Endothelial cell (in vitro differentiated cells): ENCODE measurements at places on chromosomes 4 and X.

DNA sequence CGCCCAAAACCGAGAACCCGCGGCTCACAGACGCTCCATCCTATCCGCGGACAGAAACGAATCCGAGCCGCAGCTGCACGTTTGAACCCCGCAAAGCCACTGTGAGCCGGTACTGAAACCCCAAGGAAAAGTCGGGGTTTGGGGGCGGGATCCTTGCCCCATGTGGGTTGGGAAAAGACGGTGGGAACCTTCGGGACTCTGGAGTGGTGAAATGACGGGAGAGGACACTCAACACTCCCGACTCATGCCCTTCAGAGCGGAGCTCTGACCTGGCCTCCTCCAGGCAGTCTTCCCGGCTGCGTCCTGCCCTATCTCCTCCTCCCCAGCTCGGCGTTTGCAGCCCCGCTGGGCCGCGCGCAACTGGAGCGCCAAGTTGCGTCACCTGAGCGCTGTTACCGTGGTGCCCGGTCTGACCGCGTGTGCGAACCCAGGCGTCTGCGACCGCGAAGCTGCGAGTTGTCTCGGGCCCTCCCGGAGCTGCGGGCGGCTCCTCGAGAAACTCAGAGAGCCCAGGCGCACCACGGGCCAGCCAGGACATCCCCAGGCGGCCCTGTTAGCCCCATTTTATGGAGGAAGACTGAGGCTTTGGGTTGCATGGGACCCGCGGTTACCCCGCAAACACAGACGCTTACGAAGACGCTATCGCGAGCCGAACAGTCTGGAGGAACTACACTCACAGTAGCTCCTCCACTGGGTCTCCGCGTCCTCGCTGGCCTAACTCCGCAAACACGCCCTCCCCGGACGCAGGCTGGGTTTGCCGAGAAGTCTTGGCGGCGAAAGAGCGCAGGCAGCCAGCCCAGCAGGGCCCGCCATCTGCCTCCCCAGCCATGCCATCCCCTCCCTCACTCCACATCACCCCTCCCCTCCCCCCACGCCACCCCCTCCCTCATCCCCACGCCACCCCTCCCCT is 20.3 kb upstream of the HMX1 start:
- no peak for DNase-seq

DNA sequence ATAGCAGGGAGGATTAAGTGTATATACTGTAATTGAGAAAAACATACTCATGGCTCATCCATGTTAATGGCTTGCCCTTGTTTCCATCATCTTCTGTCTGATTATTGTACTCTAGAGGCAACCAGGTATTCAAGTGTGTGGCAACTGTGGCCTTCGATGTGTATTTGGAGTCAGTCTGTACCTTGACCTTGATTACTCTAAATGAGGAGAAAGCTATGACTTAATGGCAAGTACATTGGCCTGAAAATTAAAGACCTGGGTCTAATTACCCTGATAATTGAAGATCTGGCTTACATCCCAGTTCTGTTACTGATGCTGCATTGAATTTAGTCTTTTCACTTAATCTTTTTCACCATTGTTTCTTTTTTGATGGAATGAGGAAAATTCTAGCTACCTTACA is 409.2 kb downstream of the CCSER1 start:
- DNase-seq, result no peak

- DNase-seq, result no peak
Observed at GRCh38 chr4:38728631-38729141, 54.1 kb downstream of the TLR10 start.

- DNase-seq, result no peak
Observed at GRCh38 chr4:184513802-184514120, 39.4 kb upstream of the IRF2 start.

DNA sequence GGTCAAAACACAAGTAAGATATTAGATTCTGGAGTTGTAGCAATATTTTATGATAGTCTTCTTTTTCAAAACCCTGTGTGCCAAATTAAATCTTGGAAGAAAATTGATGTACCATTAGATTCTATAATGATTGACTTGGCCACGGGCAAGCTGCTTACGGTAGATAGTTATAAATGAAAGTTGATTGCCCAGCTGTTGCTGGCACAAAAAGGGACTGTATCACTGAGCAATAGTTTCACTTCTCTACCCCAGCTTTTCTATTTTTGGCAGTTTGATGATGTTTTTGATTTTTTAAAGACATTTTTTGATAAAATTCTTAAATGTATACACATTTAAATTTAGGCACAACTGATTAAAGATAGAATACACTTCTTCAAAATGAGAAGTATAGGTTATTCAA is 333.3 kb downstream of the TRAM1L1 start:
- DNase-seq, result no peak

DNA sequence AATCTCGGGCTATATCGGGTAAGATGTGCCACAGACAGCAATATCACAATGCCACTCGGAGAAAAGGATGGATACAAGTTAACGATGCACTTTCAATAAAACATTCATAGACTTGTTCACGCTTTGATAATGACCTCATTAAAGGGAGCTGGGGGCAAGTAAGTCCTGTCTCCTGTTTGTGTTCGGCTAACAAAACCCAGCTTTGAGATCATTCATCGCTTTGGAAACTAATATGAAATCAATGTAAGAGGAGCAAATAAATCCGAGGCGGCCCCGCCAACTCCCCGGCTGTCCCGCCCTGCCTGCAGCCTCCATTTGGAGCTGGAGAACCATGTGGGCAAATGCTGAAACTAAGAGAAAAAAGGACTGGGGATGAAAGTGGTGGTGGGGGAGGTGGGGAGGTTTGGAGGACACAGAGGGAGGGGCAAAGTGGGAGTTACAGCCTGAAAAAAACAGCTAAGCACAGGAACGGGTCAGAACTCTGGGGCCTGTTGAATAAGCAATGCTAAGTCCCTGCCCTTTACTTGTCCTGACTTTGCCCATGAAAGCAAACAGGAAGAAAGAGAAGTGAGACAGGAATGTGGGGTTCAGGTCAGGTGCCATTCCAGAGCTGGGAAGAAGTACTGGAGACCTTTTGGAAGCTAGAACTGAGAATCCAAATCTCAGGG is 3.5 kb upstream of the GSX2 start:
- DNase-seq, result no peak

- no peak for DNase-seq
Observed at GRCh38 chrX:68705986-68706385, 58.5 kb downstream of the STARD8 start.

DNA sequence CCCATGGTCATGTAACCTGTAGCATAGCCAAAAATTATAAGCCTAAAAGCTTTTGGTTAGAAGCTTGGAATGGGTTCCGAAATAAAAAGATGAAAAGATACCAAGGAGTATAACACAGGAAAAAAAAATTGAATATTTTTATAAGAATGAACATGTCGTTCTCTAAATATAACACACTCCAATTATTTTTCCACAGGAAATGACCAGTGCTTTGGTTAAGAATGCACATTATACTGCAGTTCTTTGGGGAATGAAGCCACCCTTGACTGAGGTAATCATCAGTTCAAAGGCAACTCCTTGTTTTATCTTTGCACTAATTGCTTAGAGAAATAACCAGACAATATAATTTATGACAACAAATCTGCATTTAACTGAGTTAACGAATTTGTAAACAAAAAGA is 6.6 kb upstream of the GASK1B start:
- DNase-seq, result no peak

DNA sequence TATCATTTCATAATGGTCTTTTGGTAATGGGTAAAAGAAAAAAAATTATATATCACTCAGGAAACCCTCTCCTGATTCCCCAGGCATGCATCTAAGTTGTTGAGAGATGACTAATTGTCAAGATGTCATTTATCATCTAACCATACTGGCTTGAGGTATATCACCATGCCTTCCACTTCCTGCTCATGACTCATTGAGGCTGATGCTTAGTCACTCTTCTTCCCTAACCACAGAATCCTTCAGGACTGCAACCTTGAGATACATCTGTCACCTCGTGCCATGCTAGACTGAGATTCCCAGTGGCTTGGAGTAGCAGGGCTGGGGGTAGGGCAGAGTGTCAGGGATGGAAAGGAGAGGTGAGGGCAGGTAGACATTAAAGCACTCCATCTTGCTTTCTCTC is 782.5 kb upstream of the INTU start:
- no peak for DNase-seq

- DNase-seq, result no peak
Observed at GRCh38 chr4:10296730-10297129, 160.5 kb downstream of the ZNF518B start.

DNA sequence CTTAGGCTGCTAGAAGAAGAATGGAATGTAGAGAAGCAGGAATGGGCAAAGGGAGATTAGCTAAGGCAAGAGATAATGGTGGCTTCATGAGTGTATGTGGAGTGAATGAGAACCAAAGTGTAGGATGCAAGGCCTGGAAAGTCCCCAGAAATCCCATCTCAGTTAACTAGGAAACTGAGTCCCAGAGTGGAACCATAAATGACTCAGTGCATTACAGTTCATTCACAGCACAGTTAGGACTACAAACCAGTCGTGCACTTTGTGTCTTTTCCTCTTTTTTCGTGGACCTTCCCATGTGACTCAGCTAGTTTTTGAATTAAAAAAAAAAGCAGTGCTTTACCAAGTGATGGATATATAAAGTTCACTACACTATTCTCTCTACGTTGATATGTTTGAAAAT is 27.7 kb upstream of the REST start:
- no peak for DNase-seq

DNA sequence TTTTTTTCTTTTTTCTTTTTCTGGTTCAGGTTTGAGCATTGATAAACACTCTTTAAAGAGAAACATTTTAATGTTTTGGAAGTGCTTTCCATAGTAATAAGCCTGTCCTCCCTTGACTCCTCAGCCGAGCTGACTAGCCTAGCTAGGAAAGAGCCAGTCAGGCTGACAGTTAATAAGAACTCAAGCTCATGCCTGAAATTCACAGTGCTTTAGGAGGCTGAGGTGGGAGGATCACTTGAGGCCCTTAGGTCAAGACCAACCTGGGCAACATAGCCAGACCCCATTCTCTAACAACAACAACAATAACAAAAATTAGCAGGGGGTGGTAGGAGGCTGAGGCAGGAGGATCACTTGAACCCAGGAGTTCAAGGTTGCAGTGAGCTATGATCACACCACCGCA is 53.4 kb upstream of the ZCCHC13 start:
- DNase-seq, result no peak

GRCh38 chr4:53716471-53717063 is 125.3 kb upstream of the LNX1 start:
- DNase-seq, result no peak

DNA sequence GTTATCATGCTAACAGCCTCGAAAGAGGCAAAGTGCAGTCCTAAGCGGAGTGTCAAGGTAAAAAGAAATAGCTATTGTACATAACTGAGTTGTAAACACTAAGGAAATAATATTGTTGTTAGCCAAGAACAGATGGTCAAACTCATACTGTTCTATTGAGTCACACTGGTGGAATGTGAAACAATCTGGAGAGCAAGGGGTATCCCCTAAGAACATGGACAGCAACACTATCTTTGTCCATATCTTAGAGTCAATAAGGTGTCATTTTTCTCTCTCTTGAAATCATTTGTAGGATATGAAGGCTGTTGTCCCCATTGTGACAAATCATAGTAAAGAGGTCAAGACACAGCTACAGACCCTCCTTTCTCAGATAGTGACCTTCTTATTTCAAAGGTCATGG is 4.5 kb upstream of the PDGFC start:
- no peak for DNase-seq

GRCh38 chrX:1427756-1428155 is 25.0 kb downstream of the ASMTL start:
- DNase-seq, result no peak

- DNase-seq, result no peak
Observed at GRCh38 chr4:118282692-118283091, 70.1 kb downstream of the PRSS12 start.

DNA sequence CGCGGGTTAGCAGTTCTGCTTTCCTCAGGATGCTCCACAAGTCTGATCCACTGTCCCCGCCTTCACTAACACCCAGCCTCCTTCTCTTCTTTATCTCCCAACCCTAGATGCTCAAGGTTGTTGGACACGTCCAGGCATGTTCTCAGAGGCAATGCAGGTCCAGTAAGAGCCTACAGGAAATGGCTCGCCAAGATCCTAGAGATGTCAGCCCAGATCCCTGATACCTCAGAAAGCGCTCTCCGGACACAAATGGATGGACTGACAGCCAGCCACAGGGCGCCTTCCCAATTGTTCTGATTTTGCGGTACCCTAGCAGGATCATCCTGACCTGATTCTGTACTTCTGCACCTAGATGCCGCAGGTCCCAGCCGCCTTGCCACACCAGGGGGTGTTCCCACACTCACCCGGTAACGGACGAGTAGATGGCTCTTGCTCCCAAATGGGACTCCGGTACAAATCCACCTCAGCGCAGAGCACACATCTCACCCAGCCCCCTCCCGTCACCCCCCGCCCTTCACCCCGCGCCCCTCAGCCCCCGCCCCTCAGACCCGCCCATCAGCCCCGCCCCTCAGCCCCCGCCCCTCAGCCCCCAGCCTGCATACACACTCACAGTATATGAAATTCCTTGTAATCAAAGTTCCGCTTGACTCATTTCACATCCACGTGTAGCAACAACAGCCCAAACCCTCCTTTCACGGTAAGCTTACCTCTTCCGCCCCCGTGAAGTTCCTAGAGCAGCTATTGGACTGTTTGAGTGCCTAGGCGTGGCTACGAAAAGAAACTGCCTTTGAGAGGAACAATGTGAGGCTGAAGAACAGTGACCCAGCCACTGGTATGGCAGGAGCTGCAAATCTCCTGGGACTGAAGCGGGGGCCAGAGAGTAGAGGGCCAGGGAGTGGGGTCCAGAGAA is at the start of gene EDA2R:
Gene EDA2R, minus strand, starts transcription at position 488 of the 910 bp plus-strand sequence. CDS start 23,058 bp downstream, outside the sequence.
- peak; percentile 30 for DNase-seq

DNA sequence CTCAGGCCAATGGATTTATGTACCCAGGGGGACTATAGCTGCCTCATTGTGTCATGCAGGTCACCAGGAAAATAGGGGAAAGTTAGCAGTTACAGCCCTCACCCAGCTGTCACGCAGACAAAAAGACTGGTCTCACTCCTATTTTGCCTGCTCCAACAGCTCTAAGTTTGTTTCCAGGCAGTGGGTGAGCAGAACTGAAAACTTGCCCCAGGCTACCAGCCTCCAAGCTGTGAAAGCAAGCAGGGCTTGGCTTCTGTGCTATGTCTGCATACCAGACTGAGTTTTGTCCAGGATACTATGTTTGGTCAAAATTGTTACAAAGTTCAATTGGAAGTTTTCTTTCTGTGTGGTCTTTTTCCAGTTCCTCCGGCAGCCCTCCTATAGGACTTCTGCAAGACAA is 628.4 kb downstream of the FAM133A start:
- no peak for DNase-seq

GRCh38 chr4:145066063-145066501 is 31.9 kb downstream of the ANAPC10 start:
- DNase-seq, result no peak
